Activated effector memory CD4-positive, alpha-beta T cell treated with anti-CD3 and anti-CD28 coated beads, Interleukin-2, amount 50 U/mL, for 16 hours (primary cell): ENCODE measurements at places on chromosomes 12 and 14.
A peak's percentile ranks its signal among the peaks of the same experiment; 100 is the strongest.

GRCh38 chr12:121494093-121494787 is 86.6 kb downstream of the KDM2B start:
- peak; percentile 87 for DNase-seq

- no peak for DNase-seq
Observed at GRCh38 chr12:73902260-73902659, 635.4 kb upstream of the ATXN7L3B start.

DNA sequence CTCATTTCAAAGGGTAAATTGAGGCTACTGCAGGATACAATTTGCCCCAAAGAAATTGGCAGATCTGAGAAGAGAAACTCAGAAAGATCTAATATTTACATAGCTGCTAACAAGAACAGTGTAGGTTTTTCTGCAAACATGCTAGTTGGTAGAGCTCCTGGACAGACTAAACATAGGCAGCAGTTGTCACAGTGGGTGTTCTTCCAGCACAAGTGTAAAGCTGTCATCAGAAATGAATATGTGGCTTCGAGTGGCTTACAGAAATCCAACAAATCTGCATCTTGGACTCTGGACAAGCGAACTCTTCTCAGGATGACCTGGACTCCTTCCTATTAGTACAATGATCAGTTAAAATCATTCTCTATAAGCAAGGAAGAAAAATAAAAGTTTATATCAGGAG is 5.9 kb downstream of the CBX5 start:
- DNase-seq: no peak

DNA sequence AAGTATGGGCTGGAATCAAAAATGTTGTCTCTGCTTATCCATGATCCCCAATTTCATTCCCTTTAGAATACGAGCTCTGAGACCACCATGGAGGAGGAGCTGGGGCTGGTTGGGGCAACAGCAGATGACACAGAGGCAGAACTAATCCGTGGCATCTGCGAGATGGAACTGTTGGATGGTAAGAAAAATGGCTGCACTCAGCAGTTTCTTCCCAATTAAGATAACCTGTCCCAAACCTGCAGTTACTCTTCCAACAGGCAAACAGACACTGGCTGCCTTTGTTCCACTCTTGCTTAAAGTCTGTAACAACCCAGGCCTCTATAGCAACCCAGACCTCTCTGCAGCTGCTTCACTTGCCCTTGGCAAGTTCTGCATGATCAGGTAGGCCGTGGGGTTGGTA is 6.6 kb upstream of the GAPDH start:
- no peak for DNase-seq

DNA sequence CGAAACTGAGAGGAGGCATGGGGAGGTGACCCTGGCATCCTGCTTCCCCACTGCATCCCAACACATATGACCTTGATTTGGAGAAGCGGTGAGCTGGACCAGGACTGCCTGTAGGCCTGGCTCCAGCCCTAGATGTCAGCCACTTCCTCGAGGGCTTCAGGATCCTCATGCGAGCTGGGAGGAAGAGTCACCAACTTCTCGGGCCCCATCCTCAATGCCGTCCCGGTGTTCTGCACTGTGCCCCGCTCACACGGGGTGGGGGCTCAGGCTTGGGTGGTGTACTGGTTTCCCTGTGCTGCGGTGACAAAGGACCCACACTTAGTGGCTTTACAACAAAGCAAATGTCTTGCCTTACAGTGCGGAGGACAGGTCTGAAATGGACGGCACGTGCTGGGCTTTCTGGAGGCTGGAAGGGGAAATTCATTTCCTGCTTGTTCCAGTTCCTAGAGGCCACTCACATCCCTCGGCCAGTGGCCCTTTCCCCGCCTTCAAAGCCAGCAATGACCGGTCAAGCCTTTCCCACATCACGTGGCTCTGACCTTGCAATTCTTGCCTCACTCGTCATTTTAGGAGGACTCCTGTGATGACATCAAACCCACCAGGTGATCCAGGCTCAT is 298.1 kb upstream of the RTL1 start:
- peak; percentile 36 for DNase-seq

DNA sequence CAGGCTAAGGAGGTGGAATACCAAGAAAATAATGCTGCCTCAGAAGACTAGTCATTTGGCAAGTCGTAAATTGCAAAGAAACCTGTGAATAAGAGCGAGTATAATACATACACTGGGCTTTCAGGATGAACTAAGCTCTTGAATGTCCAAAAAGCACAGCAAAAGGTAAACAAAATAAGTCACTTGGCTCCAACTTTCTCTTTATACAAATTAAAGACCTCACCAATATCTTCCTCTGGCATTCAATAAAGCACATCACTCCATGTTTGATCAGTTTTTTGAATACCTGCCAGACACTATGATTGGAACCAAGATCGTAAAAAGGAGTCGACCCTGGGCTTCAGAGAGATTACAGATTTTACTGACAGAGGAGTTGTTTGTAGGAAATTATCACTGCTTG is 3.5 kb downstream of the DICER1 start:
- DNase-seq: no peak

GRCh38 chr12:66453844-66454243 is 151.6 kb downstream of the HELB start:
- no peak for DNase-seq

DNA sequence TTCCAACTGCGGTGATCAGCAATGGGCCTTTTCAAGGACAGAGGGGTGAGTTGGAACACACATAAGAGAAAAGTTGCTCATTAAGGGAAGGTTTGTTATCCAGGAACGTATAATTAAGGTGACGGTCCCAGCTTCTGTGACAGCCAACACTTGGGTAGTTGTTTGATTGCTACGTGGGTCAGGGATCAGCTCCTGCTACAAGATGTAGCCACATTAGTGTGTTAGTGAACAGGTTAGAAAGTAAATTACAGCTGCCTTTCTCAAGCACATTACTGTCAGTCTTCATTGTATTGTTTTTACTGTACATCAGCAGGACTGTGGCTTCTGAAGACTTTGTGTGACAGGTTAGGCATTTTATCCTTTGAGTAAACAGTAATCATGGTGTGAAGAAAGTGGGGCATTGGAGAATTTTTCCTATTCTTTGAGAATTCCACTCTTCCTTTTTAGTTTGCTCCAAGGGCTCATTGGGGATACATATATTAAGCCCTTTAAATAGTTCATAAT is 230.5 kb downstream of the EGLN3 start:
- no peak for DNase-seq

DNA sequence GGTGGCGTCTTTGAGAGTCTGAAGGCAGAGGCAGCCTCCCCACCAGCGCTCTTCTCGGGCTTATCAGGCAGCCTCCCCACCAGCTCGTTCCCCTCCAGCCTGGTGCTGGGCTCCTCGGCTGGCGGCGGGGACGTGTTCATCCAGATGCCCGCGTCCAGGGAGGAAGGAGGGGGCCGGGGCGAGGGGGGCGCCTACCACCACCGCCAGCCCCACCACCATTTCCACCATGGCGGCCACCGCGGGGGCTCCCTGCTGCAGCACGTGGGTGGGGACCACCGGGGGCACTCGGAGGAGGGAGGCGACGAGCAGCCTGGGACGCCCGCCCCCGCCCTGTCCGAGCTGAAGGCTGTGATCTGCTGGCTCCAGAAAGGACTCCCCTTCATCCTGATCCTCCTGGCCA is 11.8 kb downstream of the RNFT2 start:
- DNase-seq: no peak

- no peak for DNase-seq
Observed at GRCh38 chr12:113346353-113346752, 11.4 kb upstream of the SLC8B1 start.

- DNase-seq: peak; percentile 80
Observed at GRCh38 chr14:76784881-76785280, 23.6 kb downstream of the VASH1 start.

GRCh38 chr14:99794151-99794780 is 1.1 kb downstream of the EML1 start:
- no peak for DNase-seq

DNA sequence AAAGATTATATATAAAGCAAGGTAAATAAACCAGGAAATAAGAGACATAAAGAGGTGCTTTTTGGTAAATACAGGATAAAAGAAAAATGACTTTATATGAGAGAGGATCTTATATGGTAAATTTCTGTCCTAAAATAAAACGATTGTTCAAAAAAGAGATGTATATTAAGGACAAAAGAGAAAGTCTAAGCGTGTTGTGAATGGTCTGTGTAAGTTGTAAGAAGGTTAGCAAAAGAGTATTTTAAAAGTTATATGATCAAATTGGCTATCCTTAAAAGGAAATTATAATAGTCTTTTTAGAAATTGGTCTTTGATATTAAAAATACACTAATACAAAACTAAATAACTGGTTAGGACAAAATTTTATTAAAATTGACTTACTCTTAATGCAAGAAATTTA is 14.1 kb upstream of the ACSM4 start:
- no peak for DNase-seq

DNA sequence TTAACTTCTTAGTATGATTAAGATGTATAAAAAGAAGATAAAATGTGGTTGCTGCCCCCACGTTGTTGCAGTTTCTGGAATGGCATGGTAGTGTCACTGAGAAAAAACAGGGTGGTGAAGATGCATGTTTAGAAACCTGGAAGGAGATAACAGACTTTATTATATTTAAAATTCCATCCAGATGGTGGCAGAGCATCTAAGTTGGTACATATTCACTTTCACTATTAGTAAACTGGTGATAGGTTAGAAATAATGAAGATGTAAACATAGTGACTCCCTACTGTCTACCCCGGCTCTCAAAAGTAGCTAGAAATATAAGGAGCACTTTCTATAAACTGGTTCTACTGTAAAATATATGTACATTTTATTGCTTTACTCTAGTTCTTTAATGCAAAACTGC is 279.3 kb downstream of the NPAS3 start:
- DNase-seq: no peak

GRCh38 chr12:9735601-9736000 is 2.7 kb upstream of the CLECL1 start:
- DNase-seq: no peak

DNA sequence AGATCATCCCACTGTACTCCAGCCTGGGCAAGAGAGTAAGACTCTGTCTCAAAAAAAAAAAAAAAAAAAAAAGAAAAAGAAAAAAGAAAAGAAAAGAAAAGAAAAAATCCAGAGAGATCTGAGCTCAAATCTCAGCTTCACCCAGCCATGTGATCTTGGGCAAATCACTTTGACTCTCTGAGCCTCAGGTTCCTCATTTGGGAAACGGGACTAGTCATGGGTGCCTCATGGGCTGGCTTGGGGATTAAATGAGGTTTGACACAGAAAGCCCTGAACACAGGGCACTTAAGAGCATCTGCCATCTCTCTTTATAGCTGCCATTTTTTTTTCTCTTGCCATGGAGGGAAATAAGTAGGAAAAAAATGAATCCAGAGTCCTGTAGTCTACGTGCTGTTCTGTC is 86.2 kb upstream of the MYL2 start:
- DNase-seq: no peak

DNA sequence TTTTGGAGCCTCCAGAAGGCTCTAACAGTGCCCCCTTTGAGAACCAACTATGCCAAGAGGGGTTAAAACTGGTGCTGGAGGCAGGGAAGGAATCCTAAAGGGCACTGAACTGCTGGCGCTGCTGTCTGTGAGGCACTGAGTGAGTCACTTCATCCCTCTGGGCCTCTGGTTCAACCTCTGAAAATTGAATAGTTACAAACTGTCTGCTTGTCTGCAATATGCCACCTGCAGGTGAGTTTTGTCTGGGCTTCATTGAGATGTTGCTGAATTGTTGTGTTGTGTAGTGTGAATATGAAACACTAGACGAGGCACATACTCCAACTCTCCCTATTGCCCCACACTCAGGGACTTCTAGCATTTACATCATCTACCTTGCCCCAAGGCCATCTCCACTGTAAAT is 68.0 kb downstream of the GRIN2B start:
- no peak for DNase-seq

DNA sequence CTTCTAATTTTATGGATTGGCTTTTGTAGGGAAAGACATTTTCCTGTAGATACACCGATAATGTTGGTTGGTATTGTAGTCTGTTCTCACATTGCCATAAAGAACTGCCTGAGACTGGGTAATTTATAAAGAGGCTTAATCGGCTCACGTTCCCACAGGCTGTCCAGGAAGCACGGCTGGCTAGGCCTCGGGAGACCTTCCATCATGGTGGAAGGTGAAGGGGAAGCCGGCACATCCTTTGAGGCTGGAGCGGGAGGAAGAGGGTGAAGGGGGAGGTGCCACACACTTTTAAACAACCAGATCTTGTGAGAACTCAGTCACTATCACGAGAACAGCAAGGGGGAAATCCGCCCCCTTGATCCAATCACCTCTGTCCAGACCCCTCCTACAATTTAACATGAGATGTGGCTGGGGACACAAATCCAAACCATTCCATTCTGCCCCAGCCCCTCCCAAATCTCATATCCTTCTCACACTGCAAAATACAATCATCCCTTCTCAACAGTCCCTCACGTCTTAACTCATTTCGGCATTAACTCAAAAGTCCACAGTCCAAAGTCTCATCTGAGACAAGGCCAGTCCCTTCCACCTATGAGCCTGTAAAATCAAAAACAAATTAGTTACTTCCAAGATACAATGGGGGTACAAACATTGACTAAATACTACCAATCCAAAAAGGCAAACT is 66.7 kb upstream of the EIF5 start:
- DNase-seq: no peak

DNA sequence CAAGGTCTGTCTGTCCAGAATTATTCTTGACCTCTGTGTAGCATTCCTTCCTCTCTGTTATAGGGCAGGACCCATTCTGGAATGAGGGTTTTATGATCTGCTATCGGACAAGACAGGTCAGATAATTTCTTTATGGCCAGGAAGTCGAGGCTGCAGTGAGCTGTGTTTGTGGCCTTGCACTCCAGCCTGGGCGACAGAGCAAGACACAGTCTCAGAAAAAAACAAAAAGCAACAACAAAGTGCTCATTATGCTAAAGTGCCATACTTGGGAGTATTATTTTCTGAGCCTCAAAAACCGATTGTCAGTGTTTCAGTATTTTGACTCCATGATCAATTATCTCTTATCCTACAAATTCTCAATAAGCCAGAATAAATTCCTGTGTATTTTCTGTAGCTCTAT is 4.1 kb downstream of the CIPC start:
- no peak for DNase-seq

- DNase-seq: no peak
Observed at GRCh38 chr14:88947646-88948598, 123.5 kb downstream of the TTC8 start.
